ENCODE measurements at places on chromosomes 16 and 17. TPM values are rescaled to one million over a fixed set of nuclear protein-coding genes. Genes with fewer than 3 reads are reported as not detected.

Gene ADAD2
- not detected for total RNA-seq

Gene FAM83G
- total RNA-seq, result 9.5 TPM

Gene MARVELD3
- not detected for total RNA-seq

Gene ZNF594
- total RNA-seq, result 7.6 TPM

Gene HBA1
- total RNA-seq, result not detected

Gene CHST4
- total RNA-seq, result not detected

Gene CNTNAP4
- 0.49 TPM for total RNA-seq
